Stimulated activated CD8-positive, alpha-beta memory T cell treated with anti-CD3 and anti-CD28 coated beads, Interleukin-7, amount 100 ng/mL, for 1 hour (primary cell): ENCODE measurements at places on chromosomes 11 and 22.
A peak's percentile ranks its signal among the peaks of the same experiment; 100 is the strongest.

- no peak for DNase-seq
These were observed 69.1 kb upstream of the OR5AN1 start for GRCh38 chr11:59289356-59290181.

GRCh38 chr11:132501356-132501755 is 1030.9 kb downstream of the OPCML start:
- no peak for DNase-seq

GRCh38 chr11:64926689-64927088 is 2.2 kb downstream of the PPP2R5B start:
- DNase-seq = no peak

DNA sequence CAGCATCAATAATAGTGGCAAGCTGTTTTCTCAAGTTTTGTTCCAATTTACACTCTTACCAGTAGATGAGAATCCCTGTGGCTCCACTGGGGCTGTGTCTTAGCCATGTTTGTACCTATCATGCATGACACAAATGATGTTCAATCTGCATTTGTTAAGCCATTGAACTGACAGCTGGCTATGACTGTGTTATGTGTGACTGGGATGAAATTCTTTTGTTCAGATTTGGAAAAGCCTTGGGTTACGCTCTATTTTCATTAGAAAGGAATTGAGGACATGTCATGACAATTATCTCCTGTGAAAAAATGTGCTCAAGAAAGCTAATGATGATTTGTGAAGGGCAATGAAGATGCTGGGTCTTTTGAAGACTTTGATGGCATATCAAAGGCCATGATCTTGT is 201.8 kb upstream of the LARGE1 start:
- DNase-seq = no peak

DNA sequence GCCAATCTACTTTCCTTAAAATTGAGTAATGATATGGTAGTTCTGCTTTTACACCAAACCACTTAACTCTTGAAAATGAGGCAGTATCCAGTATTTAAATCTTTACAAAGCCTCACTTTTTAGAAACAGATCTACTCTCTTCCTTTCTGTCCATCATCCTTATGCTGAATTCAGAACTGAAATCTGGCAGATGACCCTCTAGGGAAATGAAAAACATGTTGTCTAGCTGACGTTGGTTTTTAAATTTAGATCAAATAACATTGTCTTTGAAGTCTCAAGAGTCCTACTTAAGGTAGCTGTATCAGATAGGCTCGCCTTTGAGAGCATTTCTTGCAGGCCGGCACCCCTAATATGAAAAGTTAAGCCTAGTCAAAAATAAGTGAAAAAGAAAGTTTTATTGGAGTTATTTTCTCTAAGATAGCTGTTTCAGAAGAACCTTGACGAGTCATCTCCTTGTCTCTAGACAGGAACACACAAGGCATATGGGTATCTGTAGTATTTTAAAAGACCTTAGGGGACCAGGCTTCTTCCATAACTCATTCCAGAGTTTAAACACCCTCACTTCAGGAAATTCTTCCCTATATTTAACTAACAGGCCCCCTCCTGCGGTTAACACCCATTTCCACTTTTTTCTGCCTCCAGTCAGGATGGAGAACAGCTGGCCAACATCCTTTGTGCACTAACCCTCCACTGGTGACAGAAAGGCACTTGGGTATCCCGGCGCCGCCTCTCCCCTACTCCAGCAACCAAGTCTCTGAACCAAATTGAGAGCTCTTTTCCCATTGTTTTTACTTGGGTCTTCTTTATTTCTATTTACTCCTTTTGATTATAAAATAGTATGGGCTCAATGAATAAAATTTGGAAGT is 81.2 kb downstream of the WNT11 start:
- no peak for DNase-seq

- no peak for DNase-seq
These were observed 166.3 kb upstream of the ARHGAP20 start for GRCh38 chr11:110878513-110878912.

GRCh38 chr11:64754124-64754918 is 5.5 kb downstream of the PYGM start:
- DNase-seq = no peak

- no peak for DNase-seq
These were observed 8.8 kb downstream of the TOLLIP start for GRCh38 chr11:1300569-1301187.

DNA sequence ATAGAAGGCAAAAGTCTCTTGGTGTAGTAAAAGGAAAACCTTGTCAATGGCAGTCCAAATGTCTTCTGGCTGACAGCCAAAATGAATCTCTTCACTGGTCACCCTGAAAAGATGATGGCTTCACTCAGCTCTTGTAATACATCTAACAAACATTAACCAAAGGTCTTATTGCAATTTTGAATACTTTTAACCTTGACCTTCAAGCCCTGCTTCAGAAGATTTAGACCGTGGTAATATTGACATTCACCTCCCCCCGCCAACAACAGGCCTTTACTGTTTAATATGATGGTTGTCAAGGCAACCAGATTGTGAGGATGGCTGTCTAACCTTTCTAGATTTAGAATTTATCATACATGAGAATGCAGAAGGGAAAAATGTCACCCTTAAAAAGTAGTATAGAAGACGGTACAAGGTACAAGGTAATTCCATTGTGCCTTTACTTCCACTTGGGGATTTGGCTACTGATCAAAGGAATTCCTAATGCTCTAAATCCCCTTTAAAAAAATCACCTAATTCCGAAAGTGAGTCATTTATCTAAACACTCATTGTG is 342.3 kb downstream of the LARGE1 start:
- DNase-seq = no peak

DNA sequence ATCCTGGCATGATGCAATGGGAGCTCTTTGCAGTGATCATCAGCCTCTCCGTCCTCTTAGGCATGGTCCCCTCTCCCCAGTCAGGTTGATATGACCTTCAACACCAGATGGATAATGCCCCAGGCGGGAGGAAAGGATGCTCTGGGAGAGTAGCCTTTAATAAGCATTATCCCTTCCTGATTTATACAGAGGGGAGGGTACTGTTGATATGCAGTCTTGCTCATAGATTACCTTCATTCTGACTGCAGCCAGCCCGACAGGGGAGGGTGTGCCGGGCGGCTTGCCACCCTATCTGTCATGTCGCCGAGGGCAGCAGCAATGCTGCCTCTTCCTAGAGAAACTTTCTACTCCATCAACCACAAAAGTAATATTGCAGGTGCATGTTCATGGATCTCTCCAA is 497.4 kb downstream of the OPCML start:
- no peak for DNase-seq

DNA sequence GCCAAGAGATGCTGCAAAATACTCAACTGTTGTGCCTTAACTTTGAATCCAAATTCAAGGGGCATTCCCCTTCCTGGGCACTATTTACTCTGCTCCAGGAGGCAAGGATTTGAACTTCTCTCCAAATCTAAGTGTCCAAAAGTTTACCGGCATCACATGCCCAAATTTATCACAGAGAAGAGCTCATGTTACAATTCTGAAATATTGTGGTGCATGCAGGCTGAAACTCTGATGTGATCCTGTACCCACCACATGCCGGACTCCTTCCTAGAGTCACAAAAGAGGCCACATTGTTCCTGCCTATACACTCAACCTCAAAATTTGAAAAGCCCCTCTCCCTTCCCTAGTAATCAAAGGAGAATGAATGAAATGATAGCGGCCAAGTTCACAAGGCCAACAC is 1.3 kb downstream of the TRAF6 start:
- no peak for DNase-seq

- no peak for DNase-seq
These were observed 266.7 kb upstream of the C11orf87 start for GRCh38 chr11:109155291-109155690.

- DNase-seq = no peak
These were observed 19.9 kb upstream of the EMSY start for GRCh38 chr11:76424891-76425290.

GRCh38 chr11:45252134-45252856 is 33.8 kb downstream of the SYT13 start:
- no peak for DNase-seq

- no peak for DNase-seq
These were observed 21.6 kb upstream of the PEX26 start for GRCh38 chr22:18056161-18056666.

DNA sequence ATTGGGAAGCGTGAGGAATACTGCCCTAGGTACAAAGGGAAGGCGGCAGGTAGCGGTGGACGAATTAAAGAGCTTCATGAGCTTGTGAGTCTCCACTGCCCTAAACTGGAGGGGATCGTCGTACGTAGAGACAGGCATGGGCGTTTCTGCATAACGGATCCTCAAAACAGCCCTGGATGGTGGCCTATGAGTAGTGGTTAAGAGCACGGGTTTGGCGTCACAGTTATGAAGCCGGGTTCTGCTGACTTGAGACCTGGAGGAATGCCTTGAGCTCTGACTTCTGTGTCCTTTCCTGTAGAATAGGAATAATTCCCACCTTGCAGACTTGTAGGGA is 335 bp downstream of the TMEM138 start:
- DNase-seq = no peak

DNA sequence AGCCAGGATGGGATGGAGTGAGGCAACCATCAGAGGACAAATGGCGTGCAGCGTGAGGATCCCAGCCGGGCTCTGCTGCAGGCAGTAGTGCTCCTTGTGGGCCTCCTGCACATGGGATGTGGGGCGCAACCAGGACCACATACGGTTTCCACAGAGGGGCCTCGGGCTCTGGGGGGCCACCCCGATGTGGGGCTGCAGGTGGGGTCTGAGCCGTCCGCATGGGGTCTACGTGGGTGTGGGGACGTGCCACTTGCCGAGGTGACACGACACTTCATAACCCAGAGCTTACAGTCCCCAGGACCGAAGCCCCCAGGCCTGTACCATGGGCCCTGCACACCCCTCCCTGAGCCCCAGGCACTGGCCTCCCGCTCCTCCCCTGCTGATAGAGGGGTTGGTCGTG is 10.8 kb downstream of the TTLL8 start:
- no peak for DNase-seq

GRCh38 chr11:47724041-47724729 is 9.0 kb upstream of the AGBL2 start:
- DNase-seq = no peak

DNA sequence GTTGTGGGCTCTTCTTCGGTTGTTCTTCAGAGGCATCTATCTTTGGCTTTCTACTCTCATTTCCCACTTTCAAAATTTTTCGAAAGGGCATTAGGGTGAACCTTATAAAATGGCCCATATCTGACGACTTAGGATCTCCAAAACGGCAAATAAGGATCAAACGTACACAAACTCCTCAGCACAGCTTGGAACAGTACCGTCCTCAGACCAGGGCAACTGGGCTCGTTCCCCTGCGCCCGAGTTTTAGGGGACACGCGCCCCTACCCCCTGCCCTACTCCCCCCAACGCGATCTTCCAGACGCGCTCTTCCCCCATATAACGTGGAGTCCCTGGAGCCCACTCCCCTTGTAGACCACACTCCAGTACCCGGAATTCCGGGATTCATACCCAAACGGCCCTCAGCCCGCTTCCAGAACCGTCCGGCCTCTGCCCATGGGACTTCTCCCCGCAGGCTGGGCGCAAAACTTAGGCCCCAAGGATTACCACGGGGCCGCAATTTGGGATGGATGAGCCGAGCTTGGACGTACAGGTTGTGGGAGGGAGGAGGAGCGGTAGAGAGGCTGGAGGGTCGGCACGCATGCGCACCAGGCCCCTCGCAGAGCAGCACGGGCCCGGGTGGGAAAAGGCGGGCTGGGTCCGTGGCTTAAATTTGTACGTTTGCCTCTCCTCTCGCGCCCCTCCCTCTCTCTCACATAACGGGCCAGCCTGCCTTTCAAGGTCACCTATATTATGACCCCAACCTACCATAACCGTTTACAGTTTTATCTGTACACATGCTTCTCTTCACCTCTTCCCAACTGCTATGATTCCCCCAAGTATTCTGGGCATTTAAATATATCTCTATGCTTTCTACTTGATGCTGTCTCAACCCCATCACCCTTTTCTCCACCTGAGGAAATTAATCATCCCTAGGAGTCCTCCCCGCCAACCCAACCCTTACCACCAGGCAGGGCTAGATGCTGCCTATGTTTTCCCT is 3.4 kb downstream of the CCDC89 start:
- peak; percentile 31 for DNase-seq

DNA sequence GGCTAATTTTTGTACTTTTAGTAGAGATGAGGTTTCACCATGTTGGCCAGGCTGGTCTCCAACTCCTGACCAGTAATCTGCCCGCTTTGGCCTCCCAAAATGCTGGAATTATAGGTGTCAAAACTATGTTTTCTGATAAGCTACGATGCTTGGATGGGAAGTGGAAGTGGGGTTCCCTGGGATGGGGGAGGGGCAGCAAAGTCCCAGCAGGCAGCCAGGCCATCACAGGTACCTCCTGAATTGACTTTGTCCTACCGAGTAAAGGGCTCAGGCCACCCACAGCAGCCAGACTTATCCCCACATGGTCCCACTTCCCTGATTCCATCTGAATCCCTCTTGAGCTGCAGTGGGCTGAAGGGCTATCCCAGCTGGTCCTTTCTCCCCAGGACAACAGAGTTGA is 6.9 kb downstream of the FTH1 start:
- no peak for DNase-seq

DNA sequence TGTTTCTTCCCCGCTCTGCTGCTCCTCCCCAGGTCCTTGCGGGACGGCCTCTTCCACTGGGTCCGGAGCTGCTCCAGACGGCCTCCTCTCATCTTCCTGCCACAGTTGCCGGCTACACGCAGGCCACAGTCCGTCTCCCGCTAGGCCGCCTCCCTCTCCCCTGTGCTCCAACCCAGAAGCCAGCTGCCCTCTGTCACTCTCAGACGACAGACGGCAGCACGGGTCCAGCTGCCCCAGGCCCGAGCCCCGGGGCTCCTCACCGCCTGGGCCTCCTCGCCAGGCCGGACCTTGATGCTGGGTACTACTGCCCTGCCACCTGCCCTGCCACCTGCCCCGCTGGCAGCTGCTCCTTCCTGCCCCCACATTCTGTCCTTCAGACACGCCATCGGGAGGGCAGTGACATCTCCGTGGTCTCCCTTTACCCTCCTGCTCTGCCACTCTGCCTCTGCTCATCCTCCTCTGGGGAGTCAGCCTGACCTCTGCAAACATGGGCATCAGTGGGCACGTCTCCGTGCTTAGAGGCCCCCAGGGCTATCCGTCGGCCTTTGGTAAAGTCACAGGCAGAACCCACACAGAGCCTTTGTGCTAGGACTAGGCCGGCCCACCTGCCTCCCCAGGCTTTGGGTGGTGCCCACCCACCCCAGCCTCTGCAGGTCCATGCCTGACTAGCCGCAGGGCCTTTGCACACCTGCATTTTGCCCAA is 43.1 kb upstream of the TH start:
- DNase-seq = no peak
